ENCODE measurements at places on chromosomes 16 and 17.

DNA sequence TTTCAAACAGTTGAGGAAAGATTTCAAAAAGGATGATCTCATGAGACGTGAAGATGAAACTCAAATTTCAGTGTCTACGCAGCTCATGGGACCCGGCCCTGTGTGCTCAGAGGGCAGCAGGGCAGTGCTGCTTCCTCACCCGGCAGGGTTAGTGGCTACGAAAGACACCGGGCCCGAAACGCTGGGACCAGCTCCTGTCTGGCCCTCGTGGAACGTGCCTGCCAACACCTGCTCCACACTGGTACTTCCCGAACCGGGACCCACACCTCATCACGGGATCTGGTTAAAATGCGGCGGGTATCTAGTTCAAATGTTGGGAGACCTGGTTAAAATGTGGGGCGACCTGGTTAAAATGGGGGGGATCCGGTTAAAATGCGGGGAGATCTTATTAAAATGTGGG, 18.7 kb downstream of the DNASE1 start:
- DNase-seq = no peak

DNA sequence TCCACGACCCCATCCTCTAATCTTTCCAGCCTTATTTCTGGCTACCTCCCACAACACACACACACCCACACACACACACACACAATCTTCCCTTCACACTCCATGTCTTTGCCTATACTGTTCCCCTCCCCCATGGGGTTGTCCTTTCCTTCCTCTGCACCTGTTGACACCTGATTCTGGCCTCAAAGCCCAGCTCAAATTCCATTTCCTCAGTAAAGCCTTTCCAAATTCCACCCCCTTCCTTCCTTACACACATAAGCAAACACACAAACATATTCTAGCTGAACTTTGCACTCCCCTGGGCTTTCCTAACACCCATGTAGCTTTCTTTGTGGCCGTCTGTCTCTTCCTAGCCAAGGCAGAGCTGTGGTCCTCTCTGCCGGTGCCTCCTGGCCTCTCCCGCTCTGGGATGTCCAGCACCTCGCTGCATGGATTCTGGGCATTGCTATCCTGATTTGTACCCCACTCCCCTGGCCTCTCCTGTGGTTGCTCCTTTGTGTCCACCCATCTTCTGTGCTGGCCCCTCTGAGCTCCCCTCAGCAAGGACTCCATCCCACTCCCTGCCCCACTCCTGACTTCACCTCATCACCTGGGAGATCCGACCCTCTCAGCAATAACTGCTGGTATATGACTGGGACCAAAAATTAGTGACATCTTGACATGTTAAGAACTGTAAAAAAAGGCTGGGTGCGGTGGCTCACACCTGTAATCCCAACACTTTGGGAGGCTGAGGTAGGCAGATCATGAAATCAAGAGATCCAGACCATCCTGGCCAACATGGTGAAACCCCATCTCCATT, 8.4 kb upstream of the SRCIN1 start:
- no peak for DNase-seq

DNA sequence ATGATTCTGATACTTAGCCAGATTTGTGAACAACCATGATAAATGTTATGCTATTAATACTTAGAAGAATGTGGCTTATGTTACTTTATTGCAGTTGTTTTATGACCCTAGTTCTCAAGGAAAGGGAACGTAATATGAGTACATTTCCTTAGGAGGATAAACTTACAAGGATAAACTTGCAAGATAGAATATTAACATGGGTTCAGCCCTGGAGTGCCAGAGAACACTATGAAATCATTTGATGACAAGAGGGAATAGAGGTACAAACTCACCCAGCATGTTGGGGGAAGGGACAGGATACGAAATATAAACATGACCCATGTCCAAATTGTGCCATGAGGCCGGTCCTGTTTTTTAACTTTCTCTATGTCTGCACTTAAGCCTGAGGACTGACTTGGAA, 13.0 kb upstream of the ABCA5 start:
- DNase-seq = no peak

DNA sequence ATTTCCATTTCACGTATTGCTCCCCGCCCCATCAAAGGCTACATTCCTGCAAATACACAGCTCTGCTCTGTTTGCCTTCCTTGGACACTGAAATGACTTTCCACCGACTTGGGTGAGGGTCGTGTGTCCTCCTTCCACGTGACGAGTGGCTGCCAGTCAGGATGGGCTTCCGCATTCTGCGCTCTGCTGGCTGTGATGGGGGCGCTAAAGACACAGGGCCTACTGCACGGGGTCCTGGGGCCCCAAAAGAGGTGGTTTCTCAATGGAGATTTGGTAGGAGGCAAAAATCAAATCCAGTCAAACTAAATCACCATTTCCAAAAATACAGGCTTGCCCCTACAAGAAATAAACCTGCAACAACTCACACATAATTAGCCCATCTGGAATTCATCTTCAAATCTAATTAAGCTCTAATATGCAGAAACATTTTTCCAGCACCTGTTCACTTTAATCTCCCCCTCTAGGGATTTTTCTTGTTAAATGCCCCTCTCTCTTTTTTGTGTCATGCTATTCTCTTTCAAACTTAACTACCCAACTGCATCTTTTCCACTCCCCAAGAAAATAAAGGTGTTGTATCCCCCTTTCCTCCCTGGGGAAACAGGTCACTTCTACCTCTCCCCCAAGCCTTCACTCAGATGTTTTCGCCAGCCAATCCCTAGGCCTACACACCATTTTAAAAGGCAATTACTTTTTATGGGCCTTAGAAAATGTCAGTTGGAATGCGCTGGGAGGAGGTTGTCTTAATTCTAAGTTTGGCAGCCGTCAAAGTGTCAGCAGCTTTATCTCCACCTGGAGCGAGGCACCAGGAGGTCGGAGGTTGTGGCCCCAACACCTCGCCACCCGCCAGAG, 21.9 kb upstream of the FAAP100 start:
- DNase-seq = no peak

DNA sequence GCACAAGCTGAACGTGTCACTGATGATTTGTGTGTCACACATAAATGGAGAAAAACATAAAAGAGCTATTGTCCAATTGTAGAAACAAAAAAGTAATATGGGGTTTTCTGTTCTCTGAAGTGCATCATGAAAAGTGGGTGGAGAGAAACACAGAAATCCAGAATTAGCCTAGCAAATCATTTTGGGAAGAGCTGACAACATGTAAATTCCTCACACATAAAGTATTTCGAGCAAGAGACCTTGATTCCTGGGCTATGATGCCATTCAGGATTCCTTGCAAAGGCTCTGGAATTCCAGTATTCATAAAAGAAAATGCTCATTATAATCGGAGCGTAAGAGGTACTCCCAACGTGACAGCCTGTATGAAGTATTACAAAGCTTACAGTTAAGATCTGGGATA, 1.1 kb downstream of the DCUN1D3 start:
- no peak for DNase-seq

DNA sequence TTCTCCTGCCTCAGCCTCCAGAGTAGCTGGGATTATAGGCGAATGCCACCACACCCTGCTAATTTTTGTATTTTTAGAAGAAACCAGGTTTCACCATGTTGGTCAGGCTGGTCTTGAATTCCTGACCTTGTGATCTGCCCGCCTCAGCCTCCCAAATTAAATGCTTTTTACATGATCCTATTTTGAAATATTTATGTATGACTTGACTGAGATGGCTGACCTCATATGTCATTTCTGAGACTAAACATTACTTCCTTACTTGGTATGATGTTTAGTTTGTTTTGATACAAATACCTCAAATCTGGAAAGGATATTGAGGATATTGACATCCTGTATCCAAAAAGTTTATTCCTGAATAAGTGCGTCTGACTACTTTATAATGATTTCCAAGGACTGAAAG, 11.9 kb downstream of the CALCOCO2 start:
- no peak for DNase-seq

- DNase-seq = no peak
Observed at GRCh38 chr17:2085648-2085949, 30.7 kb downstream of the HIC1 start.

GRCh38 chr17:33986088-33986487, 269.0 kb upstream of the CCL2 start:
- no peak for DNase-seq

DNA sequence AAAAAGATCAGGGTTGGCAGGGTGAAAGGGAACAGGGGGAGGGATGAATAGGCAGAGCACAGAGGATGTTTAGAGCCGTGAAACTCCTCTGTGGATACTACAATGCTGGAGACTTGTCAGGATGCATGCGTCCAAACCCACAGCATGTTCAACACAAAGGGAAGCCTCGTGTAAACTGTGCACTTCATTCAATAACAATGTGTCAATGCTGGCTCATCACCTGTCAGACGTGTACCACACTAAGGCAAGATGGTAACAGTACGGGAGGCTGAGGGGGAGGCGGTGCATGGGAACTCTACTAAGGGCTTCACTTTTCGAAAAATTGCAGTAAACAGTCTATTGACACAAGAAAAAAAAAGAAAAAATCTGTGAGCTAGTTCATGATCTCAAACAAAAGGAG, 63.7 kb downstream of the C16orf95 start:
- DNase-seq = no peak

DNA sequence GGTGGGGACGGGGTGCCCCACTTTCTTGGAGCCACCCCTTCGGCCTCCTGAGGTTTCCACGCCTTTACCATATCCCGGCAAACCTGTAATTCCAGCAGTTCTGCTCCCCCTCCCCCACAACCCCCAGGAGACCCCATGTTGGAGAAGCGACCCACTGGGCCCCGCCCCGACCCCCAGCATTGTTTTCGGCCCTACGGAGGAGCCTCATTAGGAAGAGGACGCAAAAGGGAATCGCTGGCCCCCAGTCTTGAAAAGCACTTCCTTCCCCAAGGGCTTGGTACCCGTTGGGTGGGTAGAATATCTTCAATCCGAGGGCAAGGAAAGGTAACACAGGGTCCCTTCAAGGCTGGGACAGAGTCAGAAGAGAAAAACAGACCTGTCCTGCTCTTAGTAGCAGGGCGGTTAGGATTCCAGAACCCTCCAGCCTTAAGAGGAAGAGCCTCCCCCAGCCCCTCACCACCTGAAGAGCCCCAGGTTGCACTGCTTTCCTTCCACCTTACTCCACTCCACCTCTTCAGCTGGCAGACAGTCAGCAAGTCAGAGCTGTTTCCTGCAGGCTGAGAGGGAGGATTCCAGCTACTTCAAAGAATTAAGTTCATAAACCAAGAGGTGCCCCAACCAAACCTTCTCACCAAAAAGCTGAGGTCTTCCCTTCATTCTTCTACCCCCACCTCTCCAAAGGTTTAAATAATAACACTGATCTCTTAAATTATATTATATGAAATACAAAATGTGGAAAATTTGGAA, 803 bp upstream of the TLCD2 start:
- DNase-seq = no peak

DNA sequence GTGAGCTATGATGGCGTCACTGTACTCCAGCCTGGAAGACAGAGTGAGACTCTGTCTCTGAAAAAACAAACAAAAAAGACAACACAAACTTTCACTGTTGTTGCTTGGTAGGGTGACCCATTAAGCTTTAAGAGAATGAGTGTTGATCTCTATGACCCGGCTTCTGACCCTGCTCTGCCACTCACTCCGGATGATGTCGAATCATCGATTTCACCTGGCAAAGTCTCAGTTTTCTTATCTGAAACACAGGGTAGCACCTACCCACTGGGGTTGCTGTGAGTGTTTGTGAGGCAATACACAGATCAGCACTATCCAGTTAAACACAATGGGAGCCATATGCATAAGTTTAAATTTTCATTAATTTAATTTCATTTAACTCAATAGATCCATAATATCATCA, 20.6 kb upstream of the IRF8 start:
- DNase-seq = no peak

DNA sequence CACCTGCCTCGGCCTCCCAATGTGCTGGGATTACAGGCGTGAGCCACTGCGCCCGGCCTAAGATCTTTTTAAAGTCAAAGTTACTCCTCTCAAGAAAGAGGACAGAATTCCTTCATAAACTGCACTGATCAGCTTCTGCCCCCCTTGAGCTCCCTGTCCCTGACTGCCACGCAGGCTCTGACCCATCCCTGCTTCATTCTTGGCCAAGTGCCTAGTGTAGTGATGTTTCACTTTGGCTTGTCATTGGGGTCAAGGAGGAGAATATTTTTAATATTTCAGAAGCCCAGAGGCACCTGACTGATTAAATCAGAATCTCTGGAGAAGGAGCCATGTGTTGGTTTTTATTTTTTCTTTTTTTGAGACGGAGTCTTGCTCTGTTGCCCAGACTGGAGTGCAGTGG, 9.1 kb downstream of the MRM1 start:
- no peak for DNase-seq

DNA sequence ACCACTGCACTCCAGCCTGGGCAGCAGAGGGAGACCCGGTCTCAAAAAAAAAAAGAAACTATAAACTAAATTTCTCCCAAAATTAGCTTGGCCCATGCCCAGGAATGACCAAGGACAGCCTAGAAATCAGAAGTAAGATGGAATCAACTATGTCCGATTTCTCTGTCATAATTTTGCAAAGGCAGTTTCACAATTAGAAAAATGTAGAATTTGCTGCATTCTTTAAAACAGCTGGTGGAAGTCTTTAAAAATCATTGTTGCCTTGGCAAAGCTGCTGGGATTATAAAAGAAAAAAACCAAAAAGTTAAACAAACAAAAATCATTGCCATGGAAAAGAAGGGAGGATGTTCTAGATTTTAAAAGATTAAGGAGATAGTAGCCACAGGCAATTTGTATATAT, 32.4 kb downstream of the WWP2 start:
- DNase-seq = no peak

DNA sequence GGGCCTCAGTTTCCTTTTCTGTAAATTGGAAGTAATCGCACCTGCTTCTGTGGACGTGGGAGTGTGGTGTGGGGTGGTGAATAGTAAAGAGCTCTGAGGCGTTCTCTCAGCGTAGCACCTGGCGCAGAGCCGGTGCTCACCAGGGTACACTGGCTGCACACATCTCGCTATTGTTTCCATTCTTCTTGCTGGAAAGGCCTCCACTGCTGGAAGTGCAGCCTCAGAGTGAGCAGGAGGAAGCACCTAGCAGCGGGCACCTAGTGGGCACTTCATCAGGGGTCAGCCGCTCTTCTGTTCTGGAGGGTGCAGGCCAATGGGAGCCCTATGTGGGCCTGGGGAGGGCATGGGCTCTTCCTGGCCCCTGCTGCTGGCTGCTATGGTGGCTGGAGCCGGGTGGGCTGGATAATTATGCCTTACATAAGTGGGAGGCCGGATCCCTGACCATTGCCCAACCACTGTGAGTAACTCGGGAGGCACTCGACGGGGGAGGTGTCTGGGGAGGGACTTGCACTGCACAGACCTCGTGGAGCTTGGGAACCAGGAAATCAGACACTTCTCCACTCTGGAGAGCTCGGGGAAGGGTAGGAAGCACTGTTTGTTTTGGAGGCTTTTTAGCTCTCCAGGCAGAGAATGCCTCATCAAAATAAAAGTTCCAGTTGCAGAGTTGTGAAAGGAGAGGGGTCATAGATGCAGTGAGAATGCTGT, 1.7 kb downstream of the MAP2K3 start:
- no peak for DNase-seq

GRCh38 chr17:20154286-20155000, 145.3 kb downstream of the SPECC1 start:
- no peak for DNase-seq

GRCh38 chr17:67466251-67466796, 89.2 kb downstream of the PITPNC1 start:
- no peak for DNase-seq

Data from stimulated activated CD4-positive, alpha-beta T cell treated with anti-CD3 and anti-CD28 coated beads, Interleukin-4, amount 100 ng/mL, for 48 hours (primary cell).